Activated CD4-positive, alpha-beta T cell treated with anti-CD3 and anti-CD28 coated beads for 4 hours (primary cell): ENCODE measurements at places on chromosomes 5 and 9.

DNA sequence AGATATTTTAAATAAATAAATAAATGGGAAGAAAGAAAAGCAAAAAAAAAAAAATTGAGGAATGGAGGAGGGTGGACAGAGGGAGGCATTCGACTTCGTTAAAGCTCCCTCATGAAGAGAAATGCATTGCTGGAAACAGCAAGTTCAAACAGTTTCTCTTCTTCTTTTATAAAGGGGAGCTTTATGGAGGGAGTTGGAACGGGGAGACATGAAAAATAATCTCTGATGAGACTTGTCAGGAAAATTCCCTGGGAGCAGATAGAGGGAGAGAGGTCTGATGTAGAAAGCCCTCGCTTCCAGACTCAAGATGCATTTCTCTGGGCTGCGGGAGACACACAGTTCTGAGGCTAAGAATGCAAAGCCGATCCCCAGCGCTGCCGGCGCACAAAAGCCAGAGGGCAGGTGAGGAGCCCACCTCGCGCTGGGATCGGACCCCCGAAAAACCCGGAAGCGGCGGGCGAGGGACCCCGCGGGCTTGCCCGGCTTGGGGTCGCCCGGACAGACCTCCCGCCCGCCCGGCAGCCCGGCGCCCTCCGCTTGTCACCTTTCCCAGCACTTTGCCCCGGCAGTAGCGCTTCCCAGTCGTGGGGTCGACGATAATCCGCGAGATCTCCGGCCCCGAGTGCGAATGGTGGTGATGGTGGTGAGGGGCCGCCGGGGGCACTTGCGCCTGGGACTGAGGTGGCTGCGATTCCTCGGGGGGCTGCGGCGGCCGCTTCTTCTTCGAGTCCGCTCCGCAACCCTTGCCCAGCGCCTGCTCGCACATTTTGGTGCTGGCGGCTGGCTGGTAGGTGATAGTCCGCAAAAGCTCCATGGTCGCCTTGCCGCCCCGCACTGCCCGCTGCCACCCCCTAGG lies 512 bp downstream of the PLK2 start:
- DNase-seq = no peak

DNA sequence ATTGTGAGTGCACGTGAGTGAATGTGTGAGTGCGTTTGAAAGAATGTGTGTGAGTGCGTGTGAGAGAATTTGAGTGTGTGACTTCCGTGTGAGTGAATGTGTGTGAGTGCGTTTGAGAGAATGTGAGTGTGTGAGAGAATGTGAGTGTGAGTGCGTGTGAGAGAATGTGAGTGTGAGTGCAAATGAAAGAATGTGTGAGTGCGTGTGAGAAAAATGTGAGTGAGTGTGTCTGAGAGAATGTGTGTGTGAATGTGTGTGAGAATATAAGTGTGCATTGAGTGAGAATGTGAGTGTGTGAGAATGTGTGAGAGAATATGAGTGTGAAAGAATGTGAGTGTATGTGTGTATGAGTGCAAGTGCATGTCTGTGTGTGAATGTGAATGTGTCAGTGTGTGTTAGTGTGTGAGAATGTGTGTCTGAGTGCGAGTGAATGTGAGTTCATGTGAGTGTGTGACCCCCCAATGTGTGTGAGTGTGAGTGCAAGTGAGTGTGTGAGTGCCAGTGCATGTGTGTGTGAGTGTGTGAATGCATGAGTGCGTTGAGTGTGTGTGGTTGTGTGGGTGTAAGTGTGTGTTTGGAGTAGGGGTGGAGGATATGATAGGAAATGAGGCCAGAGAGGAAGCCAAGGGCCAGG lies 37.9 kb upstream of the LHX2 start:
- no peak for DNase-seq

DNA sequence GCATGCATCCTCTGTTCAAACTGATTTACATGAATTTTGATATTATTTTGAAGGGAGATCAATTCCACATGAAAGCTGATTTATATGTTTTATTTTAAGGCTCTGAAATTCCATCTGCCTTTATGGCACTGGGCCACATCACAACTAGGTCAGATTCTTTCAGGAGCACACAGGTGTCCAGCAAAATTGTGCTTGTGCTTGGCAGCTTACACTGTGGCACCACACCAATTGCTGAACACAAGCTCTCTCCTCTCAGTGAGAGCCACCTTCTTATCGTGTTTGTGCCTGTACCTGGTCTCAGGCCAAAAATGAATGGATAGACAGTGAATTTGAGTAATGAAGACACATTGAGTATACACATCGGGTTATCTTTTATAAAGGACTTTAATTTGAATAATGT lies 200.4 kb downstream of the CDH10 start:
- no peak for DNase-seq

- no peak for DNase-seq
These were observed 41.8 kb downstream of the APC start for GRCh38 chr5:112779531-112779930.

GRCh38 chr5:7395947-7396712 lies at the start of gene ADCY2:
Gene ADCY2 (plus strand): TSS chr5:7396138. CDS start chr5:7396297, 159 bp downstream.
- no peak for DNase-seq

DNA sequence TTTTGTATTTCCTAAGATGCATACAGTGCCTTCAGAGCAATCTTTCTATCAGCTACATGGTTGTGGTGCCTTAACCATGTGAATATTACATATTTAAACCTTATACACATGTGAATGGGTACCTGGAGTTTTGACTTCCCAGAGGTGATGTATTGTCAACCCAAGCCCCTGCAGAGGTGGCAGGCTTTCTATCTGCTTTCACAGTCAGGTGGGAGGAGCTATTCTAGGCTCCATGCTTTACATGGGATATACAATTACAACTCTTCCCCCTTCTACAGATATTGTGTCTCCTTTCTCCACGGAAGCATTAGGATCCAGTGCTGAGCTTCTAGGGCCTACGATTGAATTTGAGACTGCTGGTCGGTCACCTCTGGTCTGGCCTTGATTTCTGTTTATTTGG lies 89.8 kb upstream of the TUT7 start:
- DNase-seq = no peak

DNA sequence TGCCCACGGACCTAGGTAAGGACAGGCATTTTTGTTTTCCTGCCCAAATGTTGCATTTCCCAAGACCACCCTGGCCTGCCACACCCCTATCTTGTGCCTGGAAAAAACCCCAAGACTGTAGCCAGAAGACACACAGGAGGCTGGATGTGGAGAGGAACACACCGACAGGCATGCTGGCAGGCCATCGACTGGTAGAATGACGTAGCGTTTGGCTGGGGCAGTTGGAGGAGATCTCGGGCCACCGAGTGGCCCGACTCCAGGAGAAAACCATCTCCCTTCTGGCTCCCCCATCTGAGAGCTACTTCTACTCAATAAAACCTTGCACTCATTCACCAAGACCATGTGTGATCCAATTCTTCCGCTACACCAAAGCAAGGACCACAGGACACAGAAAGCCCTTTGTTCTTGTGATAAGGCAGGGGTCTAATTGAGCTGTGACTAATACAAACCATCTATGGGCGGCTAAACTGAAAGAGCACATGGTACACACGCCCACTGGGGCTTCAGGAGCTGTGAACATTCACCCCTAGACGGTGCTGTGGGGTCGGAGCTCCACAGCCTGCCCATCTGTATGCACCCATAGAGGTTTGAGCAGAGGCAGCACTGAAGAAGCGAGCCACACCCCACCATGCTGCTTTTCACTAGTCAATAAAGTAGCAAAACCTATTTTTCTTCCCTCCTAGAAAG lies 38.9 kb upstream of the N4BP3 start:
- DNase-seq = no peak

DNA sequence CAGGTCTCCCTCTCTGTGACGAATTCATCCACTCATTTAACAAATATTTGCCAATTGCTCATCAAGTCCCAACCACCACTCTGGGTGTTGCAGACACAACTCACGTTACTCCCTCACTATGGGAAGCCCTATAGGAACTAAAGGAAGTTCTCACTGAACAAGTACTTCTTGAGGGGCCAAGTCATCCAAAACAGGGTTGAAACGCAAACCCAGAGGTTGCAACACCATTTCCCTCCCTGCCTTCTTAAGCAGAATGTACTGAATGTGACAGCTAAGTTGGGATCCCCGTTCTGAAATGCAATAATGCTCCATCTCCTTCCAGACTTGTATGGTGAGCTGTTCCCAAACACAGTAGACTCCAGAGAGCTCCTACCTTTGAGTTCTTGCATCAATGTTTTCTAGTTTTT lies 34.3 kb downstream of the EPB41L4B start:
- no peak for DNase-seq

DNA sequence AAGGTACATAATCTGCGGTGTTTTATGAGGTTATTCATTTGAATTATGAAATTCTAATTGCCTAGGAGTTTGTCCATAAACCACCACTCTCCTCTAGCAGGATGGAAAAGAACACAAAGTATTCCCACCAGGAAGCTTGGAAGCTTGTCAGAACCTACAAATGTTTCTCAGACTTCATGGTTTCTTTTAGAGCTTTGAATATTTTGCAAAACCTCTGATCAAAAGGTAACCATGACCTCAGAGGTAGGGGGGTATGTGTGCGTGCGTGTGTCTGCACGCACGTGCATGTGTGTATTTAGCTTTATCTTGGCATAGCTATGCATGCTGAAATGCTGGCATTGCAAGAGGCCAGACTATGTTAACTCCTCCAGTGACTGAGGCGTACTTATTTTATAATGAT lies 847.0 kb downstream of the TLE1 start:
- no peak for DNase-seq

DNA sequence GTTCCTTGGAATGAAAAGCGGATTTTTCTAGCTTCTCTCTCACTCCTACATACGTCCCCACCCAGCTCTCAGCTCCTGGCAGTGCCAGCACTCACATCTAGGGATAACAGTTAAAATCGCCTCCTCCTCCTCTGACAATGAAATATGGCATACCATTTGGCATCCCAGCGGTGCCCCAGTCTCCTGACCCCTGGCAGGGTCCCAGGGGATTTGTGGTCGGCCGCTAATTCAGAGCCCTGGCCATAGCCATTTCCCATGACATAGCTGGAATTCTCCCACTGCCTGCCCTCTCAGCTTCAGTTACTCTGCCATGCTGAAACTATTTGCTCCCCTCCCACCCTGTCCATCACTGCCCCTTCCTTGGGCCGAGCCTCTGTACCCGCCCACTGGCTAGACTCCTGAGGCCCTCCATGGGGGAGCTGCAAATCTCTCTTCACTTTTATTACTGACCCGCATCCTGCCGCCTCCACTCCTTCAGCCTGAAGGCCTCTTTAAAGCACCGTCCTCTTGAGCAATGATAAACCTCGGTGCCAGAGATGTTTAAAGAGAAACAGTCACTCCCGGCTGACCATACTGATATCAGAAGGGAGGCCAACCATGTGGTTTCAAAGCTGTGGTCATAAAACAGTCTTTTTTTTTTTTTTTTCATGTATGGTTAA lies 139.8 kb downstream of the SLIT3 start:
- DNase-seq = no peak

- DNase-seq = peak; percentile 76
These were observed 52.8 kb downstream of the IRF1 start for GRCh38 chr5:132437604-132438266.

DNA sequence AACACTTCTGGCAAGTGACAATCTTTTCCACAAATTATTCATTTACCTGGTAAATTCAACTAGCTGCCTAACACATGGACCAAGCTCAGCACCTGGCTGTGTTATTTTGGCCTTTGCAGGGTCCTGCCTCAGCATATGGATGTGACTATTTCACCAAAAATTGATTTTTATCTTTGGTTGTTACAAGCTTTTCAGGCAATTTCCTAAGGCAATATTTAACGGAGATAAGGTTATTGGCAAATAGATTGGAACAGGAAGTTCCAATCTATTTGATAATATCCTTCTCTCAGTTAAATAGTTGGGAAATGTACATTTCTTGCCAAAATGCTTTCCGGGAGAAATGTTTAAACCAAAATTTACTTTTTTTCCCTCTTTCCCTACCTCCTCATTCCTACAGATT lies 415.2 kb upstream of the SMARCA2 start:
- no peak for DNase-seq

GRCh38 chr9:116843863-116844620 lies 156.9 kb downstream of the TRIM32 start:
- no peak for DNase-seq

DNA sequence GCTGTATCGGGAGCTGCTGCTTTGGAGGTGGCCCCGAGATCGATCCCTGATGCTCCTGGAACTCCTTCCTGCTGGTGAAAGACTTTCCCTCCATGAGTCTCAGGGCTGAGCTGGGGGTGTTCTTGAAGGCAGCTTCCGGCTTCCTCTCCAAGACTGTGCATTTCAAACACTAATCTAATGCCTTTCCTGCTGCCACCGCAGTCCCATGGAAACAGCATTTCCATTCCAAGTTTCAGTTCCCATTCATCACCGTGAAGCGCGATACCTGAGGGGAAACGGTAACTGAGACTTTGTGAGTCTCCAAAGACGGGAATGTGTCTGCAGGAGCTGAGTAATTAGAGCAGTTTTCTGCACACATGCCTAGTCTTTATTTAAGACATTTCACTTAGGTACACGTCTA lies 230.1 kb downstream of the PAX5 start:
- DNase-seq = no peak

DNA sequence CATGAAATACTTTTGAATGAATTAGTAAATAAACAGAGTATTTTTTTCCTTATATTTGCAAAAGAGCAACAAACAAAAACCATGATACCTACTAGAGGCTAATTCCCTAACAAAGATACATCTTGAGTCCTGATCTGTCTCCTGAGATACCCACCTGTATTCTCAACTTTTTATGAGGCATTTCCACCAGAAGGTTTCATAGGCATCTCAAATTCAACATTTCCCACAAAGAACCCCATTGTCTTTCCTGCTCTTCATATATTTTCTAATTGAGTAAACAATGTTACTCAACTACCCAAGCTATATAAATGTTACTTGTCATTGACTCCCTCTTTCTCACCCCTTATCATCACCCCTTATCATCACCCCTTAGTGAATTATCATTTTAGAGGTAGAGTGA lies 119.4 kb upstream of the RAI14 start:
- DNase-seq = no peak

DNA sequence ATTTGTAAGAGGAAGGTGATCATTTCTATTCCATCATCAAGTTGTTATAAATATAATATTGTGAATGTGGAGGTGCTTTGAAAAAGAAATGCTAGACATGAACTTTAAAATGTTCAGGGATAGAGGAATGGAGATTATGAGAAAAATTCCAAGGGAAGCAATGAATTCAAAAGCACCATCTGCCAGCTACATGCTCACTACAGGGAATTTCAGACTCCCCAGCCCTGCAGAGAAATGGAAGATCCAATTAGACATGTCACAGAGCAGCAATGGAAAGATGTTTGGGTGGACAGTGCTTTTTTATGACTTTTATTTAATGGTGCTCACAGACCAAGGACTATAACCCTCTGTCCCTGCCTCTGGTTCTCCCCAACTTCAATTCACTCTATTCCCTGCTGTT lies 209.7 kb downstream of the ESM1 start:
- DNase-seq = no peak
